ENCODE measurements at places on chromosomes 7 and 10.

DNA sequence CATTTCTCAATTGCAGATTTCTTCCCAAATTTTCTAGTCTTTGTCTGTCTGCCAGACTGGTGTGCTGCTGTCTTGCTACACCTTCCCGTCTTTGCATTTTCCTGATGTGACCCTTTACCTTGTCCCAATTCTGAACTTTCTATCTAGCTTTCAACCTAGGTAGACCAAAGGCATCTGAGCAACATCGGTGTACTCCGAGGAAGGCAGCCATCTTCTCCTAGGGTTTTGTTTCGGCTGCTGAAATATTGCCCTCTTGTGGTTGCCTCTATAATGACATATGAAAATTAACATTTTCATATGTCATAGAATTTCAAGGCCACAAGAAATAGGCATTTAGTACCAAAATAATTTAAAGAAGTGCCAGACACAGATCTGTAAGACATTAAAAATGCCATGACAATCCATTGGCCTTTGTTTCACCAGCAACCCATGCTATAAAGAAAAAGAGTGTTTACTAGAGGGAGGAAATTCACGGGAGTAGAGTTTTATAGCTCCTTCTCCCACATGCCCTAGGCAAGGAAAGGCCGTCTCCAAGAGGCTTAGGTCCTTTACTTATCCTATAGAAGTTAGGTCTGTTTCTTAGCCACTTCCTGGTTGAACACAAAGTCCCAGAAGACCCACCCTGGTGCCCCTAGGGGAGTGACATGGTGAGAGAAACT, 23.4 kb downstream of the OR9A2 start:
- DNase-seq: no peak

DNA sequence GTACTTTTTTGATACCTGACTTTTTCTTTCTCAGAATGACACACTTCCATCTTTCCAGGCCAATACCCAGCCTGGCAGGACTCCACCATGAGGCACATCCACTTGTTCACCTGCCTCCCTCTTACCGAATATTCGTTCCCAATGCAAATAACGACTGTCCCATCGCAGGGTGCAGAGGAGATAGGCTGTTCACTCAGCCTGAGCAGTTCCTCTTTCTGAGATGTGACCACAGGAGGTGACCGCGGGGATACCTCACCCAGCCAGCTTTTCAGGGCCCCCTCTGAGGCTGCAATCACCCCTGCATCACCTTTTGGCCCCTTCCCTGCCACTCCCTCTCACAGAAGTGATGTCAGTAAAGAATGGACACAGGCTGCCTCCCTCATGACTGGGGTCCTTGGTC, 28.3 kb downstream of the PTPRN2 start:
- no peak for DNase-seq

GRCh38 chr10:78319841-78320240, 286.2 kb downstream of the RPS24 start:
- no peak for DNase-seq

DNA sequence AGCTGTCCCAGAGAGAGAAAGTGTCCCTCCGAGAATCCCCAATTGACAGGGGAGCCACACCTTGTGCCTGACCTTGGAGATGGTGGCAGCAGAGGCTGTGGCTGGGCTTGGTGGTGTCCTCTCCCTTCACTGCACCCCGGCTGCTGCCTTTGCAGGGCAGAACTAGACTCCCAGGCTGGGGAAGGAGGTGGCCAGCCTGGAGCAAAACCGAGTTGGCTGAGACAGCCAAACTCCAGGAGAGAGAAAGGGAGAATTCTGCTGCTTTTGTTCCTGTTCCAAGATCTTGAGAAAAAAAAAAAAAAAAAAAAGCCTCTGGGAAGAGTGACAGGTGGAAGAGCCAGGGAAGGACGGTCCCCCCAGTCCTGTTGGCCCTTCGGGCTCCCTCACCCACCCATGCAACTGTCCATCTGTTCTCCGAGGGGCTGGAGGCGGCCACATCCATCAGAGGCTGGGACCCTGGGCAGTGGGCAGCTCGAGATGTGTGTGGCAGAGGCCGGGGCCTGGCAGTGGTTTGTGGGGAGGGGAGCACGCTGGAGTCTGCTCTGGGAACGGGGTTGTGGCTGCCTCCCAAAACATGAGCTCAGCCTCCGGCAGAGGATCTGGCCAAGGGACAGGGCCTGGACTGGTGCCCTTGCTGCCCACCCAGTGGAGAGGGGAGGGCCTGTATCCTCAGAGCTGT, 35.5 kb downstream of the CLIP2 start:
- DNase-seq: no peak

DNA sequence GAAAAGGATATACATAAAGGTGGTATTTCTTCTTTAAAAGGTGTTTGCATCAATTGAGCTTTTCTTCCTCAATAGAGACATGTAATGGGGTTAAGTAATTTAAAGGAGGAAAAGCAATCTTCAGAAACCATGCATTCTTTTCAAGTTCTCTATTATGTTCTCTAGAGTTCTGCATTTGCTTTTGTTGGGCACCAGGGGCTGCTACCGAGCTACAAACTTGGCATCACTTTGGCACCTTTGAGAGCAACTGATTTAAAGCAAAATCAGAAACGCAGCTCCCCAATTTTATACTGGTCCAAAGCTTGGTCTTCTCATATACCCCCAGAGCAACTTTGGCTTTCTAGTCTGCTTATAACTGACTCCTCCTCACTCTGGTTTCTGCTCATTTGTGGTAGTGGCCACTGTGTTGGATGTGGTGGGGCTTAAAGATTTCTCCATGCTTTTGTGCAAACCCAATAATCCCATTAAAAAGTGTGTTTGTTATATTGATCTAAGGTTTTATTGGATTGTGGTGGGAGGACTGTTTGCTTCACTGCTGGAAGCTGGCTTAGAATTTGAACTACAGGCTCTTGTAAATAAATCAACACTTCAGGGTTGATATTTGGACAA, 712.1 kb downstream of the PHTF2 start:
- DNase-seq: no peak

GRCh38 chr7:1647961-1648672, 22.0 kb upstream of the ELFN1 start:
- no peak for DNase-seq

DNA sequence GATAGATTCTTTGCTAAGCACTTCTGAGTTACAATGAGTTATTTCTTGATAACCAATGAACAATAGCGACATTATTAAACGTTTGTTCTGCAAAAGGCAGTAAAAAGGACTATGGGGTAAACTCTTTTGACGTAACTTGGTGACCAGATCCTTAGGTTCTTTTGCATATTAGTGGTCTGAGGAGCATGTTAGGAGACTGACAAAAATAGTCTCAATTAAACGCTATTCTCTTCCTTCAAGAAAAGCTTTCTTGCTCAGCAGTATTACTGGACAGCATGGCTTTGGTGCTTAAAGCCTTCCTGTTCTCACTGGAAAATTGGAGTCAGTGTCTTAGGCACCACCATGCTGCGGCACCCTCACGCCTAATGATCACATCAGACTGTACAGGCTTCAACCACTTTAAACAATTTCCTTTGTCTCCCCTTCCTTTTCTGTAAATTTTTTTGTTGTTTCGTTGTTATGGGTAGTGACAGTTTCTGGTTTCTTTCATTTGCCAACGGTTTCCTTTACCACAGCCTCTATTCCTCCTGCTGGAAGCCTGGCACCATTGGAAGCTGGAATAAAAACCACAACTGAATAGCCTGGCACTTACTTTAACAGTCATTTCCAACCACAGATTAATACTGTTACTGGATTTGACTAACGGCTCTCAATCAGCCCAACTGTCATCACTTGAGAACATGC, 49.2 kb upstream of the FAM133B start:
- DNase-seq: no peak

DNA sequence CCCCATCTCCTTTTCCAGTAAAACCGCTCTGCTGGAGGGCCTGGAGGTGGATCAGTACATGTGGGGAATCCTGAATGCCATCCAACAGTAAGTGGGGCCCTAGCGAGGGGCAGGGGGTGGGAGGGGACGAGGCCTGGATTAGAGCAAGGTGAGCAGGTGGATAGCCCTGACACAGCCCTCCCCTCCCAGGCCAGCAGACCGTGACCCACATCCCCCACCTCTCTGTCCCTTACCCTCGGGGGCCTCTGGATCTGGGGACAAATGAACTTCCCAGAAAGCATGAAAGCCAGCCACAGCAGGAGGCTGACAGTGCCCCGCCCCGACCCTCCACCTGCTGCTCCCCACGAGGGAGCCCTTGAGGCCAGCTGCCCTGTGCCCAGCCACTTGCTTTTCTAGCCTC, 41.8 kb upstream of the PPIF start:
- DNase-seq: no peak

- no peak for DNase-seq
Measured at GRCh38 chr7:13028036-13028824, 340.8 kb downstream of the ARL4A start.

DNA sequence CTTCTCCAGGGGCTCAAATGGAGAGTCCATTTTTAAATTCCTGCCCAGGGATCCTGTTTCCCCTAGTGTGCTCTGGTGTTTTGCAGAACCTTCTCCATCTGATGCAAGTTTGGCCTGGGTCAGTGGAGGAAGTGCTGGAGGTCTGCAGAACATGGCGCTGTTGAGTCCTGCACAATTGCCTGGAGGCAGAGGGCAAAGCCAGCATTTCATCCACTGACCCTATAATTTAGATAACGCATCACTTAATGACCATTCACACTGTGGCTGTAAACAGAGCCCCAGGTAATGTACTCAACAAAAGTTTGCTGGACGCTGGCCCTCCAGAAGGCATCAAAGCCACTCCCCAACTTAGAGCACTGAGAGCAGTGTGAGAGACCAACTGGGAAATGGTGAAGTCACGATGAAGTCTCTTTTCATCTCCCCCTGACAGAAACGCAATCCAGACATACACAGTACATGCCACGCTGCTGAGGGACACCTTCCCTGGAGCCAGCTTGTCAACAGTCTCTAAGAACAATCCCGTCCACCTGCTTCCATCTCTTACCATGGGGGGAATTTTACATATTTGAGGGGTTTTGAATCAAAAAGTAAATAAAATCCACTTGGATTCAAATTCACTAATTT, 13.4 kb downstream of the C10orf71 start:
- no peak for DNase-seq

- no peak for DNase-seq
Measured at GRCh38 chr10:63703740-63704345, 182.6 kb downstream of the REEP3 start.

GRCh38 chr10:5977471-5978229, at the start of gene IL15RA:
IL15RA (minus strand) TSS chr10:5977543; CDS start chr10:5977492, 51 bp downstream.
- DNase-seq: peak; percentile 74

- no peak for DNase-seq
Measured at GRCh38 chr7:42573881-42574672, 337.1 kb upstream of the GLI3 start.

DNA sequence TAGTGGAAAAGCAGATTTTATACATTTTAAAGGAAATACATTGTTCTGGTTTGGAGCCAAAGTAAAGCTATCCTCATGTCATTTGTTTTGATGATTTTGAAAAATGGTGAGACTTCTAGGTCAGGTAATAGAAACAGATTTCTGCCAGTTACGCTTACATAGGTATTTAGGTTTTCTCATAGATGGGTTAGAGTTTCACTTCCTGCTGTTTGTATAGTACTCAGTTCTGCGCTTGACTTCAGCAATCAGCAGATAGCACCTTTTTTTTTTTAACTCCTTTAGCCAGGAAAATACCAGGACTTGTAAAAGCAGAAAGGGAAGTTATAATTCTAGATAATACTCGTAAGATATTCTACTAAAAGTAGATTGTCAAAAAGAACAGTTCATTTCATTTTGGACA, 209.8 kb upstream of the POM121L12 start:
- DNase-seq: no peak

DNA sequence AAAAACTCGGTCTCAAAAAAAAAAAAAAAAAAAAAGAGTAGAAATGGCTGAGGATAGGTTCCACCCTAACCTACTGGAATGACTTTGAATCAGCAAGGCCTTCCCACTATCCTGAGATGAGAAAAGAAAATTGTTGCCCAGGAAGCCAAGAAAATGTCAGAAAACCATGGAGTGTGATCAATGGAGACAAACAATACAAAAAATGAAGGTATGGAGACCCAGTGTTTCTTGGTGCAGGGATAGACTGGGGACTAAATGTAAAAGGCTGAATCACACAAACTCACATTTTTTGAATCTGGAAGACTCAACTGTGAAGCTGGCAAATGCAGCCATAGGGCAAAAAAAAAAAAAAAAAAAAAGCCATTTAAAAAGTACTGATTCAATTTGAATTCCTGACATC, 364.3 kb upstream of the ANKRD30A start:
- DNase-seq: no peak

DNA sequence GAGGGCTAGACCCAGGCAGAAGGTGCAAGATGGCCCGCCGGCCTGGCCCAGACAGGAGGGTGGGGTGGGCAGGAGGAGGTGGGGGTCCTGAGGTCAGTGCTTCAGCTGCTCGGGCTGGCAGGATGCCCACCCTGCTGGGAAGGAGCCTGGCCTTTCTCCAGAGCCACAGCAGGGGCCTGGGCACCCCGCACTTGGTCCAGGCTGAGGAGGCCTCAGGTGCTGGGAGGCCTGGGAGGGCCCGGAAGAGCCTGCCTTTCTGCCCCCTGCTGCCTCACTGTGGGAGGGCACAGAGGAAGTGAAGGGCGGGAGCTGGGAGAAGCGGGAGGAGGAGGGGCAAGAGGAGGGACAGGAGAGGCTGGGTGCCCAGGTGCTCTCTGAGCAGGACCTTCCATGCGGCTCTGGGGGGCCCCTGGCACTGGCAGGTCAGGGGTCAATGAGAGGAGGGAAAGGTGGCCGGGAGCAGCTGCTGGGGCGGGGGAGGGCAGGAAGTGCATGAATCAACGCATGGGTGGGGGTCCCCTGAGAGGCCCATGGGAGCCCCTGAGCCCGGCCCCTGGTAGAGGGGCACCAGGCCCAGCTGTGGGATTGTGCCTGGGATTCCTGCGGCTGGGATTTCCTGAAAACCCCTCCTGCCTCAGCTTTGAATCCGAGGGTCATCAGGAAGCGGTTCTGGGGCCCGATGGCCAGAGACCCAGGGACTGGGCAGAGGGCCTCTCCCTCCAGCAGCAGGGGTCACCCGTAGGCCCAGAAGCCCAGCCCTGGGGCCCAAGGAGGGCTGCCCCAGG, 49.9 kb downstream of the PWWP2B start:
- DNase-seq: peak; percentile 52

- DNase-seq: no peak
Measured at GRCh38 chr7:21276471-21277035, 151.3 kb upstream of the SP4 start.

- DNase-seq: no peak
Measured at GRCh38 chr10:132849546-132850031, 63.6 kb upstream of the NKX6-2 start.

GRCh38 chr10:95284807-95285206, 6.0 kb downstream of the PDLIM1 start:
- DNase-seq: no peak

GRCh38 chr7:27897441-27897847, 157.5 kb downstream of the TAX1BP1 start:
- DNase-seq: no peak

- DNase-seq: peak; percentile 72
Measured at GRCh38 chr10:63630085-63630930, 109.1 kb downstream of the REEP3 start.

All from activated CD4-positive, alpha-beta T cell treated with anti-CD3 and anti-CD28 coated beads for 24 hours (primary cell).